CD4-positive, alpha-beta T cell treated with Interleukin-4 for 1 hour (primary cell): ENCODE measurements at places on chromosomes 1 and 21.

DNA sequence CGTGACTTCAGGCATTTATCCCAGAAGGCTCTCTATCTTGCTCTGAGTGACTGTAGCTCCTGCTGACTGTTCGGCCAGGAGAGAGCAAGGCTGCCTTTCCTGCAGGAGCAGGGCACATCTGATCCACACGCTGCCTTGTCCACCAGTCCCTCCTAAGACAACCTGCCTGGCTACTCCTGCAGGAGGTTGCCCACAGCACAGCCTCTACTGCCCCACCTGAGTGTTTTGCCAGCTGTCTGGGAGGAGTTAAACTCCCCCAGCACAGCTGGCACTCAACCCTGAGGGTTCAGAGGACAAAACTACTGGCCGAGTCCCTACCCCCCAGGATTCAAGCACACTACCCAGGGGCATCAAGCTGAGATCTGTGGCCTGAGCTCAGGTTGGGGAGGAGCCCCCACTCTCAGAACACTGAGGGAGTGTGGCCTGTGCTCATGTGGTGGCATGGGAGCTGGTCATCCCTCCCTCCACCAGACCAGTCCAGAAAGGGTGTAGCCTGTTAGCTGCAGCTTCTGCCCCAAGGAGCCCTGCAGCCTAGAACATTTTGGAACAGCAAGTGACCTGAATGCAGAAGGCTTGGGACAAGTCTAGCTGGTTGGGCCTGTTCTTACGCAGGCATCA is 237.3 kb downstream of the SLC44A5 start:
- no peak for DNase-seq

- DNase-seq = no peak
Observed at GRCh38 chr1:210755991-210756659, 377.8 kb downstream of the KCNH1 start.

DNA sequence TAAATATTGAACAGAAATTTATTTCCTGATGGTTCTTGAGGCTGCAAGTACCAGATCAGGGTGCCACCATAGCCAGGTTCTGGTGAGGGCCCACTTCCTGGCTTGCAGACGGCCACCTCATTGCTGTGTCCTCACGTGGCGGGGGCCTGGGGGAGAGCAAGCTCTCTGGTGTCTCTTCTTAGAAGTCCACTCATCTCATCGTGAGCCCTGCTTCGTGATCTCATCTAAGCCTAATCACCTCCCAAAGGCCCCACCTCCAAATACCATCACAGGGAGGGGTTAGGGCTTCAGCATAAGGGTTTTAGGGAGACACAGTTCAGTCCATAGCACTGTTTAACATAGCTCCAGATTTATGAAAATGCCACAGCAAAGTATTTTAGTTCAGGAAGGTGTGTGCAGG is 119.7 kb downstream of the PRDM2 start:
- DNase-seq = no peak

DNA sequence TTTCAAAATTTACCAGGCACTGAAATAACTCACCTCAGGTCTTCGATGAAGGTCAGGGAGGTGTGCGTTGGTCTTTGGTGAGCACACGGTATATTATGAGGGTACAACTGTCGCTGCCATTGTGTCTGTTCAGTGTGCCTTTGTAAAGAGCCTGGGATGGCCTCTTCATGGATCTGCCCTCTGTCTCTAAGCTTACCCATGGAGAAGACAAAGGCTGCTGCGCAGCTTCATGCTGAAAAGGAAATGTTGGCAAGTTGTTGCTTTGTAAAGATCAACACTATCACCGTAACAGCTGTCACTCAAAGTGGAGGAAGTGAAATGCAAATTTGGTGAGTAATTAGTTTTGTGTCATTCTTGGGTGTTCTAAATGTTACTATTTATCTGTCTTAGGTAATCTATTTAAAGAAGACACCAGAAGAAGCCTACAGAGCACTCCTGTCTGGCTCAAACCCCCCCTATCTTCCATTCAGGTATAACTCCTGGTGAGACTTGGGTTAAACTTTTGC is 71.6 kb downstream of the CDC14A start:
- DNase-seq = peak; percentile 42

DNA sequence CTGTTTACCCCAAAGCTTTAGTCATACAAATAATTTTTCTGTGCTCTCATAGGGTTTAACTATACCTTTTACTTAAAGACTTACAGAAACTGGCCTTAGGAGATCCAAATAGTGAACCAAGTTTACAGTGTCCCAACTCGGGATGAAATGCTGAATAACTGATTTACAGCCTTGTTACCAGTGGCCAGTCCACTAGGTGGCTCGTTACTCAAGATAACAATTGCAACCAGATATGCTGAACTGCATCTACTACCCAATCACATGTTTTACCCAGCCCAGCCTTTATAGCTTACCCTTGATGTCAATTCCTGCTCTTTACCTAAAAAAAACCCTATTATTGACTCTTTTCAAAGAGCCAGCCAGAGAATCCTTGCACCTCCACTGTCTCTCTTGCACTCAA is 1148.8 kb upstream of the ADGRL4 start:
- DNase-seq = no peak

- no peak for DNase-seq
Observed at GRCh38 chr1:230219174-230220067, 152.4 kb downstream of the GALNT2 start.

DNA sequence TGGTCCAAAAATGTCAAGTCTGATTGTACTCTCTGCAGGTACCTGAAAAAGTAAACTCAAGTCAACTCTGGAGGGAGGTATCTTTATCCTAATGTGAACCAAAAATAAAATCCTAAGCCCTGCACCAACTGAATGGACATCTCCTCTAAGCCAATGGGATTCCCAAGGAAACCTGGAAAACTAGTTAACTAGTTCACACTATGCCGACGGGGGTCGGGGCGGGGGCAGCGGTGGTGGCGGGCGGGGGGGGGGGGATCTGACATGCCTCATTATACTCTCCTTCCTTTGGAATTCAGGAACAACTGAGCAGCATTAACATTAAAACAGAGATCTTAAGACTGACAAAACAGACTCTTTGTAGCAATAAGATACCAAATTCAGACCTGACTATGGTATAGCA is 452.6 kb upstream of the CAMK1G start:
- no peak for DNase-seq

GRCh38 chr1:234683127-234683860 is 73.3 kb upstream of the IRF2BP2 start:
- DNase-seq = no peak

- DNase-seq = no peak
Observed at GRCh38 chr1:225468270-225469020, 40.6 kb upstream of the LBR start.

GRCh38 chr1:221025956-221026355 is 146.7 kb downstream of the HLX start:
- DNase-seq = peak; percentile 45

DNA sequence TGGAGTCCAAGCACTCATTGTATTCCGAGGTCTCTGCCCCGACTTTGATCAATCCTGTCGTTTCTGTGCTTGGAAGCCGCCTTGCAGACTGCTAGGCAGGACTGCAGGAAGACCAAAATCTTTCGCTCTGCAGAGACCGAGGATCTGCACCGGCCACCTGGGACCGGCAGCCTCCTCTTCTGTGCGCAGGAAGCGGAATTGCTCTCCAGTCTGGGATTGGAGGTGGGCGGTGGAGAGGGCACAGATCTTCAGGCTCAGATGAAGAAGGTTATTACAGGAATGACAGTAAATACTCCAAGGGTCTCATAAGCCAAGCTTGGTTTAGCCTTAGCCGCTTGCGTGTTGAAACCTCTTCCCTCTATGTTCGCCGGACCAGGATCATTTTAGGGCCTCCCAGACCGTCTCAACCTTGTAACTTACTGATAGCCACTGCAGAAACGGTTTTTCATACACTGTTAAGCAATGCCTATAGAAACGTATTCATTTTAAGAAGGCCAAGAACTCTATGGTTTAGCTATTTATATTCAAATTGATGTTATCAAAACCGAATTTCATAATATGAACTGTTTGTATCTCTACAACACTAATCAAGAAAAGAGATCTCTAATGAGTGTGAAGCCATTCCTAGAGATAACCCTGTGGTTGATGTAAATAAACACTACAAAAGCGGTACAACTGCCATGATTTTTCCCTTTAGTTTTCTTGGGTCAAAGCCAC is 1.1 kb downstream of the MIA3 start:
- DNase-seq = peak; percentile 12

GRCh38 chr1:84406346-84406861 is 8.1 kb downstream of the DNASE2B start:
- DNase-seq = no peak

DNA sequence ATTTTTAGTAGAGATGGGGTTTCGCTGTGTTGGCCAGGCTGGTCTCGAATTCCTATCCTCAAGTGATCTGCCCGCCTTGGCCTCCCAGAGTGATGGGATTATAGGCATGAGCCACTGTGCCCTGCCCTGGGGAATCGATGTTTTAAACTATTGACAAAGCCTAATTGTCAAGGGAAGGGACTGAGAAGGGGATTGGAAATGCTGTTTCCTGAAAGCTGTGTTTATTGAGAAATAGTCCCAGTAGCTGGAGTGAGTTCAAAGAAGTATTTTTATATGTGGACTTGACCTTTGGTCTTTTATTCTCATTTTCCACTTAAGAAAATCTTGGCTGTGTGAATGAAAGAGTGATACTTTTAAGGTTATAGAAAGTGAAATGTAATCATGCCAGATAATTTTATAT is 47.5 kb downstream of the KIF1B start:
- DNase-seq = no peak

- no peak for DNase-seq
Observed at GRCh38 chr1:103424650-103425049, 100.8 kb upstream of the RNPC3 start.

DNA sequence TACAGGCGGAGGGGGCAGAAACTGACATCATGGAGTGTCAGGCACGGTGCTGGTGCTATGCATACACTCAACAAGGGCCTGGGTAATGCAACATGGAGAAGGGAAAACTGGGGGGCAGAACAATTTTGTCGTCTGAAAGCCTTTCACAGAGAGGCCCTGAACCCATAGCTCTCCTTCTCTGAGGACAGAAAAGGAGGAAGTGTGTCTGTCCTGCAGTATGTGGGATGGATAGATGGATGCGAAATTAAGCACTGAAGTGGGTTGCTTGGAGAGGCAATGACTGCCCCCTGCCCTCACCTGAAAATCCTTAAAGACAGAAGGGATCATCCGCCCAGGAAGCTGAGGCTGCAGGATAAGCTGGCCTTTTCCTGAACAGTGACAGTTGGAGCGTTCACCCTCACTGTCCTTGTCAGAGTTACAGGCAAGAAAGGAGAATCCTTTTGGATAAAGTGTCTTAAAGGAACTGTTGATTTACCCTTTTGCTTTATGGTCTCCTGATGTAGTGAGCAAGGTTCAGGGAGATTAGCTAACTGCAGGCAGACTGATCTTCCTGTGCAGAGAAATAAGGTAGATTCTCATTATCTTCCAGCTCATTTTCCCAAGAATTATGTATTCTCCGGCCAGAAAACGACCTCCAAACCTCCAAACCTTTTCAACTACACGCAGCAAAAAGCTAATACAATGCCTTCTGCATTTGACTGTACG is 1.6 kb upstream of the FAM20B start:
- no peak for DNase-seq

GRCh38 chr1:111417755-111418154 is 9.8 kb downstream of the OVGP1 start:
- no peak for DNase-seq

DNA sequence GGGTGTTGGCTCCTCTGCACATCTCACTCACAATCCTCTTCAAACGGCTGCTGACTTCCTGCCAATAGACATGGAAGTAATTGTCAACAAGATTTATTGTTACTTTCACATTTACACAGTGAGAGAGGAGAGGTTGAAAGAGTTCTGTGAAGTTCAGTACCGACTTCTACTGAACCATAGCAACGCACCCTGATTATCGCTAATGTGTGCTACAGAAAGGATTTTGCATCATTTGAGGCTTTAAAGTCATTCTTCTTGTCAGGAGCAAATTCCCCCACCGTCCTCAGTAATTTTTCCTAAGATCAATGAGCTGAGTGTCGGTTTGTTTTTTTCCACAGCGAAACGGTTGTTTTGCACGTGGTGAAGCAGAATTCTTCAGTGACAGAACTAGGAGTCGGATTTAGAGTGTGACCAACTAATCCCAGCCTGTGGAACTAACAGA is 361.0 kb downstream of the ADGRL2 start:
- DNase-seq = no peak

DNA sequence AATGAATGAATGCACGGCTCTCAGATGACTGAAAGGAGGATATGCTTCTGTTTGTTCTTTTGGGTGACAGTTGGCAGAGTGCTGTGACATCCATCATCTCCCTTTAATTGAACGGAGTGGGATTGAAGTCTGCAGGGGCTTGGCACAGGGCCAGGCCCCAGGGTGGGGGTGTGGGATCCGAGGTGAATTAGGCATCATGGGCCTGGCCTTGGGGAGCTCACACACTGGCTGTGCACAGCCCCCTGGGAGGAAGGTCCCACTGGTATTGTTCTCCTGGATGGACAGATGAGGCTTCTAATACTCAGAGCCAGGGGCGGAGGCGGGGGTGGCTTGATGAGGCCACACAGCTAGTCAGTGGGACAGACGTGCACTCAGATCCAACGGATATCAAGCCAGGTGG is 19.3 kb downstream of the EPHB2 start:
- no peak for DNase-seq

GRCh38 chr21:41346758-41347157 is 15.1 kb upstream of the MX2 start:
- no peak for DNase-seq

DNA sequence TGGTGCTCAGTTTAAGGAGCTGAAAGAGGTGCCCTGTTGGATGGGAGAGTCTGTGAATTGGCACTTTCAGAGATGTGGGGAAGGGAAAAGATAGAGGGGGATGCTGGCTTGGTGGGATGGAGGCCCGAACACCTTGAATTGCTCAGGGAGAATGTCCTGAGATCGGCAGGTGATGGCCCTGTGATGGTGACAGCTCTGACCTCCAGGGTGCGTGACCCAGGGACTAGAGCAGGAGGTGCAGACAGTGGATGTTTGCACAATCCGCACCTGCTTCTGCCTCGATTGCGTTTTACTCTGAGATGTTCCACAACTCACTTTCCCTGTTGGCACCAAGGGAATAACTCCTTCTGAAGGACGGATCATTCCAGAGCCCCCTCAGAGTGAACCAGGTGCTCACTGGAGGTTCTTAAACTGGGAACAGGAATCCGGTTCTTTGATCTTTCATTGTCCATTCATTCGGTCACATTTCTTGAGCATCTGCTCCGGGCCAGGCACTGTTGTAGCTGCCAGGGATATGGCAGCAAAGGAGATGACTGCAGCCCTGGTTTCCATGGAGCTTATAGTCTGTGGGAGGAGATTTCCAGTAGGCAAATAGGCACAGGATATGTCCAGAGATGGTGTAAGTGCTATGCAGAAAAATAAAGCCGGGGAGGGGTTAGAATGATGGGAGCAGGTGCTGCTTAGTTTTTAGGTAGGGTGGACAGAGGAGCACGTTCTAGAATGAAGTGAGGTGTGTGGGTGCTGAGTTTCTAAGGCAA is 226.6 kb upstream of the TMEM51 start:
- DNase-seq = no peak

- DNase-seq = no peak
Observed at GRCh38 chr1:232574077-232574476, 55.9 kb downstream of the SIPA1L2 start.
